ENCODE measurements at places on chromosomes 13 and 19.

DNA sequence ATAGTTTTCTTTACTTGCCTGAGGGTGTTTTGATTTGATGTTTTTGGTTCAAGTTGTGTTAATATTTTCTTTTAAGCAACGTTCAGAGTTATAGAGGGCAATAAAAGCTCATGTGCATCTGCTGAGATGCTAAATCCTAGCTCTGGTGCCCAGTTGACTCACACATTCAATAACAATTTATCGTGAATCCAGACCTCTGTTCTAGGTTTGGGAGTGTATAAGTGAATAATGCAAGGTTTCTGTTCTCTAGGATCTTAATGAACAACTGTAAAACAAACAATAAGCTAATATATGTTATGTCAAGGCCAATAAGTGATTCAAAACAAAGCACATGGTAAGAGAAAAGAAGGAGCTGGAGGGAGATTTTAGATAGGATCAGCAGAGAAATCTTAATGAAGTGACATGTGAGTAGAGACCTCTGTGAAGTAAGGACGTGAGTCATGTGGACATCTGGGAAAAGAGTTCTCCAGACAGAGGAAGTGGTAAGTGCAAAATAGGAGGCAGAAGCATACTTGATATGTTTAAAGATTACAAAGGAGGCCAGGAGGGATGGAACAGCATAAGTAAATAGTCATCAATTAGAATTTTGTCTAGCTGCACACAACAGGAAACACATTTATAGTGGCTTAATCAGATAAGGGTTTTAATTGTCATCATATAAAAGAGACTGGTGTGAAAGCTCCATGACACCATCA is 278.5 kb upstream of the HTR2A start:
- no peak for DNase-seq

GRCh38 chr13:85564598-85564997 is 234.6 kb downstream of the SLITRK6 start:
- no peak for DNase-seq

DNA sequence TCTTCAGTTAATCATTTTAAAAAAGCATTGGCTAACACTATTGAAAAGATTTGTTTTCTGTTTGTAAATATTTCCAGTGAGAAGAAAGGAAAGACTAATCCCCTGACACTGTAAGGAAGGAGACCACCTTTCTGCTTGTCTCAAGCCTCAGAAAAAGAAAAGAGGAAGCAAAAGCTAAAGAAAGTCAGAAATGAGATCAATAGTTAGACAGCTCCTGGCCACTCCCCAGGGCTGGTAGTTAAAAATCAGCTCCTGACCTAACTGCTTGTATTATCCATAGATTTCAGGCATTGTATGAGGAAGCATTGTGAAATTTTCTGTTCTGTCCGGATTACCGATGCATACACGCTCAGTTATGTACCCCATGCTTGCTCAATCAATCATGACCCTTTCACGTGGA is 76.6 kb downstream of the ZNF486 start:
- no peak for DNase-seq

GRCh38 chr19:17811103-17811502 is 10.2 kb downstream of the INSL3 start:
- DNase-seq = no peak

GRCh38 chr19:11264452-11265176 is 2.3 kb upstream of the DOCK6 start:
- DNase-seq = peak; percentile 74

- no peak for DNase-seq
Observed at GRCh38 chr13:97266332-97266731, 44.2 kb downstream of the MBNL2 start.

DNA sequence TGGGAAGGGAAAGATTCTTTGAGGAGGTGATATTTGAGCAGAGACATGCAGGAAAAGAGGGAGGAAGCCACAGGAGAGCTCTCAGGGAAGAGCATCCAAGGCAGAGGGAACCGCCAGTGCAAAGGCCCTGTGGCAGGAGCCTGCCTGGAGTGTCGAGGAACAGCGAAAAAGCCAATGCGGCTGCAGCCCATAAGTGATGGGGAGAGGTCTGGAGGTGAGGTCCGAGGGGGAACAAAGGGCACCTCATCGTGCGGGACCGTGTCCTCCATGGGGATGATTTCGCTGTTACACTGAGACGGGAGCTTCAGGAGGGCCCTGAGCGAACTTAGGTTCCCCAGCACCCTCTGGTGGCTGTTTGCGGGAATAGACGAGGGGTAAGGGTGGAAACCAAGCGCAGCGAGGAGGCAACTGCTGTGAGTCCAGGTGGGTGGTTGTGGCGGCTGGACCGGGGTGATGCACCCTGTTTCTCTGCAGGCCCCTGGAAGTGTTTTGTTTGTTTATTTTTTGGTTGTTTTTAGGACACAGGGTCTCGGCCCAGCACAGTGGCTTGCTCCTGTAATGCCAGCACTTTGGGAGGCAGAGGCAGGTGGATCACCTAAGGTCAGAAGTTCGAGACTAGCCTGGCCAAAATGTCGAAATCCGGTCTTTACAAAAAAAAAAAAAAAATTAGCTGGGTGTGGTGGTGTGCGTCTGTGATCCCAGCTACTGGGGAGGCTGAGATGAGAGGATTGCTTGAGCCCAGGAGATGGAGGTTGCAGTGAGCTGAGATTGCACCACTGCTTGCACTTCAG is 5.9 kb upstream of the EHD2 start:
- DNase-seq = peak; percentile 83

DNA sequence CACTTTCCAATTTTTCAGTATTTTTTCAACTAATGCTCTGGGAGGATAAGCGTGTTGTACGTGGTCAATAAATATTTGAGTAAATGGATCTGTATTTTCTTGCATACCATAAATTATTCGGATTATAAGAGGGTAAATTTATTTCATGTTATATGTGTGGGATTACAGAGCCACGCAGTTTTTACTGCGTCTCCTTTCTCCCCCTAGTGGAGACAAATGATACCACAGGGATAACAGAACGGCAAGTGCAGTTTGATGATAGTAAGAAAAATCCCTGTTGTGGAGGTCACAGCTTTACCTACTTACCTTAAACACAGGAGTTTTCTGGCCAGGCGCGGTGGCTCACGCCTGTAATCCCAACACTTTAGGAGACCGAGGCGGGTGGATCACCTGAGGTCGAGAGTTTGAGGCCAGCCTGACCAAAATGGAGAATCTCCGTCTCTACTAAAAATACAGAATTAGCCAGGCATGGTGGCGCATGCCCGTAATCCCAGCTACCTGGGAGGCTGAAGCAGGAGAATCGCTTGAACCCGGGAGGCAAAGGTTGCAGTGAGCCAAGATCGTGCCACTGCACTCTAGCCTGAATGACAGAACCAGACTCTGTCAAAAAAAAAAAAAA is 16.8 kb downstream of the MBD3L2B start:
- no peak for DNase-seq

GRCh38 chr19:44954278-44954648 is 917 bp upstream of the CLPTM1 start:
- DNase-seq = no peak

GRCh38 chr13:50940509-50940908 is 30.9 kb downstream of the RNASEH2B start:
- no peak for DNase-seq

- no peak for DNase-seq
Observed at GRCh38 chr19:4929186-4929585, 19.9 kb downstream of the UHRF1 start.

DNA sequence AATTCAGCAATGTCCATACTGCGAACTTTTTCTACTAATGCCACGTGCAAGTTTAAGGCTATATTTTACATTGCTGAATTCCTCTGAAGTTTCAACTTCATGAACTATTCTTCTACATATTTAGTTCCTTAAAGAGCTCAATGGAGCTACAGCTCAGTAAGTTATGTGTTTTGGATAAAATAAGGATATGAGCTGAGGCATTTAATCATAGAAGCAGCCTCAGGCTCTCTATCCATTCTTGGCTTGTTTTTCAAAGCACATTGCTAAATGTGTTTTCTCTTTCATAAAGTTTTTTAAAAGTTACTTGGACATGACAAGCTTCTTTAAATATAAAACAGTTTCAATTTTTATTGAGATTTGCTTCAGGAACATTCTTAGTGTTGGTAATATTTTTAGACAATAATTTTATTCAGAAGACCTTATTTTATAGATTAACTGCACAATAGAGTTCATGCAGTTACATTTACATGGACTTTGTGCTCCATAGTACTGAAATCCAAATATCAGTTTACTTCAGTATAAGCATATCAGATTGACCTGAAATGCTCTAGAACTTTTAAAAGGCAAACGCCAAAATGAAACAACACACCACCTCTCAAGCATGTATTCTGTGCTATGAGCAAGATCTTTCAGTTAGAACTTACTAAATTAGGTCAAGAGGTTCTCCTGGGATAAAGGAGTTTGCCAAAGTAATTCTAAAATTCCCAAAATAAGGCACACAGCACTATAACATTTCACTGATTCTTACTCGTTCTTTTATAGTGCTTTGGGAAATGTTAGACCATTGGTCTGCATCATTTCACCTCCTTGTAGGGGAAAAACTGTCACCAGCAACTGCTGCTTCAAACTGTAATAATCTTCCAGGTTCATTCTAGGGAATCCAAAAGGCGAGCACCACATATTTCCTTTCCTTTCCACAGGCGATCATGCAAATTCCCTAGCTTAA is 275.5 kb downstream of the ENOX1 start:
- DNase-seq = no peak

DNA sequence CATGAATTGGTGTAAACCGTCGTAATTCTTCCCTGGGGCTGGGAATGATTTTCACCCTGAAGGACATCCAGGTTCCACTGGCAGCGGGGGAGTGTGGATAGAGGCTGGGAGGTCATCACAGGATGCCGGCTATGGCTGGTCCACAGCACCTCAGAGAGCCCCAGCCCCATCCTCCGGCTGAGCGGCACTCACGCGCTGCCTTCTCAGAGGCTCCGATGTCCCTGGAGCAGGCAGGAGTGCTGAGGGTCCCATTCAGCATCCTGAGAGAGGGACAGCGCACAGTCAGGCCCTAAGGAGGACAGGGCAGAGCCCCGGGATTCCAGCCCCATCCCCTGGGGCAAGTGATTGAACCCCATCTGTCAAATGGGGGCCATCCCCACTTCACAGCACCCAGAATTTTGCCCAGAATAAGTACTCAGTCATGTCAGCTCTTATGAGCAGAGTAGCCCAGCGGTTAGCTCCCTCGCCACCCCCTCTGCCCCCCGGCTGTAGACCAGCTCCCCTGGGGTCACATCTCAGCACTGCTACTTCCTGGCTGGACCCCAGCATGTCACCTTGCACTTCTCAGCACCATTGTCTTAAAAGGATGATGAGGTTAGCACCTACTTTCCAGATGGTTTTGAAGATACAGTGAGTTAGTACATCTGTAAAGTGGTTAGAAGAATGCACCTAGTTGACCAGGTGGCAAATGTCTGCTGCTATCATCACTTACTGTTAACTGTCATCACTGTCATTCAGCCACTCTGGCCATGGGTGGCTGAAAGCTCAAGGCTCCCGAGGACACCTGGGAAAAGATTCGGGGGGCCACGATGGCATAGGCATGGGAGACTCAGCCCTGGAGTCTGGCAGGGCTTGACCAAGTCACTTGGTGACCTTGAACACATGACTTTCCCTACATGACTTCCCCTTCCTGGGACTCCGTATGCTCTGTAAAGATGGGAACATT is 11.9 kb downstream of the GRAMD1A start:
- no peak for DNase-seq

DNA sequence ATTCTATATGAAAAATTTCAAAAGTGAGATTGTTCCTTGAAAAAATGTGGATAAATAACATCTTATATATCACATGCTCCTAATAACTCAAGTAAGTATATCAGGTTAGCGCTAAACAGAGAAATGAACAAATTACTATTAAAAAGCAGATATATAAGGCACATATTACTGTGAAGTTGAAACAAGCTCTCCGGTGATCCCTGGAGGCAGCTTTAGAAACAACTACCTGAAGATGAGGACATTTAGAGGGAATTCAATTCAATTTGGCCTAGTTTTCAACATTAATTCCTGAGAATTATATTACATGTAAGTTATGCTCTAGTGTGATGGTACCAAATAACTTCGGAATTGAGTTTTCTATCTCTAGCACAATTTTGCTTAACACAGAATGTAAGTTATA is 1373.6 kb upstream of the SPRY2 start:
- DNase-seq = no peak

DNA sequence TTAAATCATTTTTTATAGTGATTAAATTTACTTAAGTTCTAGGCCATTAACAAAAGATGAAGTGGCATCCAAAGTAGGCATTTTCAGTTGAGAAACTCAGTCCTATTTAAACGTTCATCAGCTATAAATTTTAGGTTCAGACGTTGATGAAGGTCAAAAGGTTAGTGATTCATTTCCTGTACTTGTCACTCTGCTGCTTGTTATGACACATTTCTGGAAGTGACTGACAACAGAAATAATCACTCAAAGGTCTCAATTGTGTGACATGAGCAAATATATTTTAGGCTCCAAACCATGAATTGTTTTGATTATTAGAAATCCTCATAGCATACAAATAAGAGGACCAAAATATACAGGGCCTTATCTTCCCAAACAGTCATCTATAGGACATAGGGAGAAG is 10.3 kb upstream of the EDNRB start:
- DNase-seq = no peak

GRCh38 chr19:48874303-48875135 is 2.3 kb downstream of the PPP1R15A start:
- DNase-seq = no peak

DNA sequence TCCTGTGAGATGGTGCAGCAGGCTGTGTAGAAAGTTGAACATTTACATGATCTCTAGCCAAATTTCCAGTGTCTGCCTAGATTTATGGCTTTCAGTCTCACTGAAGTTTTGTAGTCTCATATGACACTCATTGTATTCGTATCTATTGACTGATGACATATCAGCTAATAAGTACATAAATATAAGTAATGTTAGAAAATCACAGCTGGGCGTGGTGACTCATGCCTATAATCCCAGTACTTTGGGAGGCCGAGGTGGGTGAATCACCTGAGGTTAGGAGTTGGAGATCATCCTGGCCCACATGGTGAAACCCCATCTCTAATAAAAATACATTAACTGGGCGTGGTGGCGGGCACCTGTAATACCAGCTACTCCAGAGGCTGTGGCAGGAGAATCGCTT is 54.7 kb upstream of the HTR2A start:
- DNase-seq = no peak

- no peak for DNase-seq
Observed at GRCh38 chr19:43628646-43629326, 9.4 kb upstream of the ZNF428 start.

GRCh38 chr19:18995804-18996241 is 37.5 kb downstream of the SUGP2 start:
- DNase-seq = peak; percentile 50

DNA sequence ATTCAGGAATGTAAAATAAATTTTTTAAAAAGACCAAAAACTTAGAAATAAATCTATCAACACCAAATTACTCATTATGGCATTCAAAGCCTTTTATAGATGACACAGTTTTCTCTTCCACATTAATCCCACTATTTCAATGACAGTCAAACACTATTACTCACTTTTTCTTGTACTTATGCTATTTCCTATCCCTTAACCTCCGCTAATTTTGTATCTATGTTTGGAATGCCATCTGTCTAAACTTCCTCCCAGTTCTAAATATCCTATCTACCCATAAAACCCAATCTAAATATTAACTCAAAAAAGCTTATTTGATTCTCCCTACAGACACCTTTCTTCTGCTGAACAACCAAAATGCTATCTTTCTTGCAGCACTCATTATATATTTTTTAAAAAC is 203.5 kb downstream of the ENOX1 start:
- no peak for DNase-seq
